Skeletal muscle tissue (tissue), 5 donors: ENCODE measurements at places on chromosomes 13 and 19. TPM values are rescaled to one million over a fixed set of nuclear protein-coding genes. Genes with fewer than 3 reads are reported as not detected.

Gene GARIN5A
- total RNA-seq: 0.52 TPM

Gene RFPL4AL1
- not detected for total RNA-seq

Gene ZNF723
- total RNA-seq: not detected

Gene PRRG2
- not detected for total RNA-seq

Gene DIS3
- total RNA-seq: 13.0 TPM
